ENCODE measurements at places on chromosomes 7 and 10.

DNA sequence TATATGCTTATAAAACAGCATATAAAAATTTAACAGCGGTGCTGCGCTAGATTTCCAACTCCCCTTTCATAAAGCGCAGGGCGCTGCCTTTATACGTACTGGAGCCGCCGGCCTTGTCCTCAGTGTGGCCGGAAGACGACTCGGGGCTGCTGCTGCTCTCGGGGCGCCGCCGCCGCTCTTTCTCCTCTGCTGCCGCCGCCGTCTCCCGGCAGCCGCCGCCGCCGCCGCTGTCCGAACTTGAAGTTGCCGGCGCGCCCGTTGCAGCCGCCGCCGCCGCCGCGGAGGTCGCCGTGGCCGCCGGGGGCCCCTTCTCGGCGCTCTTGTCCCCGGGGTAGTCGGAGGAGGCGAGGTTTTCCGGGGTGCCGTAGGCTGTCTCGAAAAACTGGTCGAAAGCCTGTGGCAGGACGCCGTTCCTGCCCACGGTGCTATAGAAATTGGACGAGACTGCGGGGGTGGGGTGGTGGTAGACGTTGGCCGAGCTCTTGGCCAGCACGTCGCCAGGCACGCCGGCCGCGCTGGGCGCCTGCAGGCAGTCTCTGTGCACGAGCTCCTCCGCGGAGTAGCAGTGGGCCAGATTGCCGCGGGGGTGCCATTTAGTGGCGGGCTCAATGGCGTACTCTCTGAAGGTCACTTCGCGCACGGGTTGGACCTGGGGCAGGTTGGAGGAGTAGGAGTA is 557 bp downstream of the HOXA11 start:
- DNase-seq, result no peak

GRCh38 chr10:30062090-30062489 is 2.7 kb upstream of the JCAD start:
- no peak for DNase-seq

- DNase-seq, result peak; percentile 53
Measured at GRCh38 chr7:100101016-100101862, at the start of the genes AP4M1 and MCM7. AP4M1 (plus strand) TSS chr7:100101643; CDS start chr7:100101715, 72 bp downstream. MCM7 (minus strand) TSS chr7:100101397; CDS start chr7:100101294, 103 bp downstream.

DNA sequence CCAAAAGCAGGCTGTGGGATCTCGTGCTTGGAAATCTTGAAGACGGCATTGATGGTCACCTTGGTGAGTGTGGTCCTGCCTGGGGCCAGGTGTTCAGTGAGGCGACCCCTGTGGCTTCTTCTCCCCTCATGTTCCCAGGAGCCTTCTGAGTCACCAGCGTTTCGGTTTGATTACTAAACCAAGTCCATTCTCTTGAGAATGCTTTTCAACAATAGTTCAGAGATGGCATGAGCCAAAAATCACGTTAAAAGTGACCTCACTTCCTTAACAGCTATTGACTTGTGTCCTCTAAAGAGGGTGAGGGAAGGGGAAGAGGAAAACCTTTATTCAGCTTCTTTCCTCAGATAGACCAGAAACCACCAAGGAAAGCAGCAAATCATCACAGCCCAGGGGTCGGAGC is 315.2 kb downstream of the GATA3 start:
- no peak for DNase-seq

- no peak for DNase-seq
Measured at GRCh38 chr7:116180302-116180701, 30.0 kb upstream of the TES start.

DNA sequence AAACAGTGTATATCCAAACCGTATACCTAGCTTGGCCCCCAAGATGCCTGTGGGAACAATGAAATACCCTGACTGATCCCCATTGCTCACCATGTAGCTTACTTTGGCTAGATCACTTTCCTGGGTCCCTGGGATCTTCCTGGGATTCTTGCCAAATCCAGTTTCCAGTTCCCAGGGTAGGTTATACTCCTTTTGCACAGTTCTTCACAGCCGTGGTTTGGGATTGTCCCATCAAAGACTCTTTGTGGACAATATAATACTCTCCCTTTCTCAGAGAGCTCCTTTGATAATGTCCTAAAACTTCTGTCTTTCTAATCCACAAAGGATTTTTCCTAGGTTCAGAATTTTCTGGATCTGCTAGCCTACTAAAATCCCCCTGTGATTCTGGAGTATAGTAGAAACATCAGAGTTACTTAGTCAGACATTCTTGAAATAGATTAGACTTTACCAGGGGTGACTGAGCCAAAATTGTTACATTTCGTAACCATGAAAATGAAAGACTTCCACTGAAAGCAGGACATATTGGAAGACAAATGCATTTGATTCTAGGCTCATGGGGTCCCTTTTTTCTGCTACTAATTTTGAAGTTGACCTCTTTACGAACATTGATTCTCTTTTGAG is 388.3 kb upstream of the ETV1 start:
- no peak for DNase-seq

- no peak for DNase-seq
Measured at GRCh38 chr7:139572704-139573385, 49.4 kb downstream of the CLEC2L start.

DNA sequence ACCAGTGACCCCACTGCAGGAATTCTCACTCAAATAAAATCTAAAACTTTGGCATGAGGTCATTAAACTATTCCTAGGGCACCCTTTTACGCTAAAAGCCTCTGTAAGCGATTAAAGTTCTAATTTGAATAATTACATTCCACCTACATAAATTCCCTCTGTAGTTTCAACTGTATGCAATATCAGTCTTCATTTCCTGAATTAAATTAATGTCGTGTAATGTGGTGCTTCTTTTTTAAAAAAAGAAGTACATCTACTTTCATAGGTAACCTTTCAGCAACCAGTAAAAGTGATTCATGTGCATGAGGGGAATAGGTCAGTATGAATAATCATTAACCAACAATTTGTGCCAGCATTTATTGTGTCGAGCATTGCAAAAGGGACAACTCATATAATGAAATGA is 44.7 kb downstream of the IMMP2L start:
- DNase-seq, result no peak

DNA sequence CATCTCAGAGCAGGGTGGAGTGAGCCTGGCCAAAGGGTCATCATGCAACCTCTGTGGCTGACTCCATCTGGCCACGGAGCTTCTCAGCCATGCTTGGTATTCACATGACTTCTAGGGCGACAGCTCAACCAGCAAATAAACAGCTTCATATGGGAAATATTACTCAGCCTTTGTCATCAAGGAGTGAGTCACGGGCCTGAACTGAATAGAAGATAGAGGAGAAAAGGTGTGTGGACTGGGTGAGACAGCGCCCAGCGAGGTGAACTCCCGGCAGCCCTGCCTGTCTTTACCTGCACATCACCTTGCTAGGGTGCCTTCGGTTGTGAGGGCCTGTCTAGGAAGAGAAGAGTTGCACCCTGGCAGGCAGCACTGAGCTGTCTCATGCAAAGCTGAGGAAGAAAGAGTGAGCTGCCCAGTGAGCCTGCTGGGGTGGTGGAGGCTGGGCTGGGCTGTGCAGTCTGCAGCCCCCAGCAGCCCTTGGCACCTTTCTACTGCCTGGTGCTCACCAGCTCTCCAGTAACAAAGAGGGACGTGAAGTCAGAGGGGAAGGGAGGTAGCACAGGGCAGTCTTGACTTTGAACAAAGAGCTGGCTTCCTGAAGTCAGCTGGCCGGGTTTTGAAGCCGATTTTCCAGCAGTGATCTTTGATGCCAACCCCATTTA is 114.2 kb downstream of the EGFR start:
- DNase-seq, result no peak

GRCh38 chr10:97144297-97144696 is 41.5 kb downstream of the SLIT1 start:
- DNase-seq, result no peak

- no peak for DNase-seq
Measured at GRCh38 chr7:26038201-26038990, 113.6 kb upstream of the NFE2L3 start.

DNA sequence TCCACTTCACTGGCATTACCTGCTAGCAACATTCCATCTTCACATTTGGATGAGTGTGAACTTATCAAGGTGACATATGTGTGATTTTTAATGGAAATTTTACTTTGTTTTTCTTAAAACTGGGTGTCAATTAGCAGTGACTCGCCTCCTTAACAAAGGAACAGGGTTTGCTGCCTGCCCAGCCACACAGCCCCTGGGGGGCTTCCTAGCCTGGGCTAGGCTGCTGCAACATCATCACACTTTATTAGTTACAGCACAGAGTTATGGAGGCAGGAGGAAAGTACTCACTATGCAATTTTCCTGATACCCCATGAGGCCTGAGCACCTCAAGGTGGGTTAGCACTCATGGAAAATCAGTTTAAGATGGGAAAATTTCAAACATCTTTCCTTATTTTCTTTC is 861.3 kb downstream of the NRG3 start:
- DNase-seq, result no peak

DNA sequence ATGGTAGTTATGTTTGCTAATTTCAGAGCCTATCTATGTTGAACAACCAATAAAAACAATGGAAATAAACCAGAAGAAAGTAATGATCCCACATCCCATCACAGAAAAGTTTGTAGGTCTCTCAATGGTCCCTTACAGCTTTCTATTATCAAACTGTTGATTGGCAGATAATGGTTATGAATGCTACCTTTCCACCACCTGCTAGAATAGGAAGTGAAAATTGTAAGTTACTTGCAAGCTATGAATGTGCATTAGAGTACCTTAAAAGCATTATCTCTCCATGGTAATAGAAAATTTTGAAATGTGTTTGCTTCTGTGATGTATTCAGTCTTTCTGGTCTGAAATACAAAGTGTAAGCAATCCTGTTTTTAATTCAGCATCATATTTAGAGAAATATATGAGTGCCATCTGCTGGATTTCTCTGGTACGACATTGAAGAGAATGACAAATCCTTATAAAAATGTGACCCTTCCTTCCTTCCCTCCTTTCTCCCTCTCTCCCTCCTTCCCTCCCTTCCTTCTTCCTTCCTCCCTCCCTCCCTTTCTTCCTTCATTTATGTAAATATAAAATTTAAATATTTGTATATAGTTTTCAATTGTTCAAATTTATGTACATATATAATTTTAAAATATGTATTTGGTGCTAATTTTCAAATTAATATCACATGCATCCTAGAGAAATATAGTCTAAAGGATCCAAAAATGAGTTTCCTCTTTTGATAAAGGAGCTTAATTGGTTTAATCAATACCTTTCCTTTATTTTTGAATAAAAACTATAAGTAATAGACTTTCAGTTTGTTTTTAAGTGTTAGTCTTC is 41.4 kb upstream of the PNLIPRP3 start:
- peak; percentile 6 for DNase-seq

DNA sequence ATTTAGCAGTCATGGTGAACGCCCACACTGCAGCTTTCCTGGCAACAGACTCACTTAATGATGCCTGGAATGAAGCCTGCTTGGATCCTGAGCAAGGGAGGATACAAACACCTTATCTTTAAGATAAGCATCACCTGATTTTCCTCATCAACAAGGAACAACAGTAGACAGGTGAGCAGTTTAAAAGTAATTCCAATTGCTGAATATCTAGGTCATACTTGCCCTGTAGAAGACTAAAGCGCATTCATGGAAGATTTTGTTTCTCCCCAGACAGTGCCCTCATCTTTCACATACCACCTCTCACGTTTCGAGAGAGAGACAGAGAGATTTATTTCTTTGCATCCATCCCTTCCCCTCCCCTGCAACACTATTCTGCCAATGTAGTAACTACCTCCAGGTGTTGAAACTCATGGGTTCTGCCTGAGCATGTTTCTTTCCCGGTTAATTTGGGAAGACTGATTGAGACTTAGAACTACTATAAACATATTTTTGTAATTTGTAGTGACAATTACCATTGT is 660.7 kb downstream of the PARD3 start:
- no peak for DNase-seq

DNA sequence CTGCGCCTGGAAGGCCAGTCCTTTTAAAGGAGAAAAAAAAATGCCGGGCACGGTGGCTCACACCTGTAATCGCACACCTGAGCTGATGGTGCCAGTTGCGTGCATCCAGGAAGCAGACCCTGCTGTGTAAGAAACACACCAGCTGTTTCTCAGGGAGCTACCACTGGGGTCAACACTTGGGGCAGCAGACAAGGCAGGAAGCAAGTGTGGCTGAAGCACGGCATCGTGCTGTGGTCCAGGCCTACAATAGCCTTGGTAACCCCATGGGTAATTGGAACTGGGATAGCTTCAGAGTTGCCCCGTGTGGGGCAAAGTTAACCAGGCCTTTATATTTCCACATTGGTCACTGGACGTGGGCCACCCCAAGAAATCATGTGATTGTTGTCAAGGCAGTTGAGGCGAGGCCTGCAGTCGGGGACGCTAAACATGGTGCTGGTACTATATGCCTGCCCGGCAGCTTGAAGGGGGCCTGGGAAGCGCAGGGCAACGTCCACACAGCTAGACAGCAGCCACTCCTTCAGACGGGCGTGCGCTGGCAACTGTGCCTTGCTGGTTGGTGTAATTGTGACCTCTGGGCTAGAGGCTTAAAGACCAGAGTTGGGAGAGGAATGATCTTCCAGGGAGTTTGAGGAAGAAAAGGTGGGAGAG is 2.5 kb upstream of the TACR2 start:
- DNase-seq, result no peak

DNA sequence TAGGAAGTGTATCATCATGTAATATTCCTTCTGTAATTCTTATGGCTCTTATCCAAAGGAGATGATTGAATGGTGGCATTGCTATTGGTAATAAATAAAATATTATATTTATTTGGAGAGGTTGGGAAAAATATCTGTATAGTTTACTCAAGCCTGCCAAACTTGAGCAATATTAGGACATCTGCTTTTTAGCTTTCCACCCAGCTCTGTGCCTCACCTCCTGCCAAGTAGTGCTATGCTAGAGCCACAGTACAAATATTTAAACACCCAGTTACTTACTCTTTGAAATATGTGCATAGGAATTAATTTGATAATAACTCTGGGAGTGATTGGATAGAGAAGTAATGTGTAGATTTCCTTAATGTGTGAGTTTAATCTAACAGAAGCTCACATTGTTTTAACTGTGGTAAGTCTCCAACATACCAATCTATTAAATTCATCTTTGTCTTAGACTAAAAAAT is 129.2 kb downstream of the BBS9 start:
- no peak for DNase-seq

GRCh38 chr7:73964786-73965185 is 63.2 kb upstream of the ELN start:
- DNase-seq, result no peak

DNA sequence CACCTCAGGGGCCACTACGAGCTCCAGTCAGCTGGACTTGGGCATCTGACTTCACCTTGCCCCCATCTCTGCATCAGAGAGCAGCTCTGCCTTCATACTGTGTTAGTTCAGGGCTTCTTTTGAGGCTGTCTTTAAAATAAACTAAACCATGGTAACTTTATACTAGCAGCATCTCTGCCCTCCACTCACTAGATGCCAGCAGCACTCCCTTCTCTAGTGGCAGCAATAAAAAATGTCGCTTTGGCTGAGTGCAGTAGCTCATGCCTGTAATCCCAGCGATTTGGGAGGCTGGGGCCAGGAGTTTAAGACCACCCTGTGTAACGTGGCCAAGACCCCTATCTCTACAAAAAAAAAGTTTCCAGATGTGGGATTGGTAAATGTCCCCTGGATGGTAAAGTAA is 584.4 kb downstream of the INHBA start:
- DNase-seq, result no peak

GRCh38 chr10:69491611-69492010 is 40.3 kb downstream of the TSPAN15 start:
- DNase-seq, result no peak

- no peak for DNase-seq
Measured at GRCh38 chr7:151754142-151754590, 122.7 kb downstream of the PRKAG2 start.
